Stimulated activated CD4-positive, alpha-beta T cell treated with anti-CD3 and anti-CD28 coated beads, Interleukin-4, amount 100 ng/mL, for 4 hours (primary cell): ENCODE measurements at places on chromosomes 12 and 14.

- no peak for DNase-seq
Observed at GRCh38 chr12:58513301-58513834, 406.9 kb downstream of the LRIG3 start.

DNA sequence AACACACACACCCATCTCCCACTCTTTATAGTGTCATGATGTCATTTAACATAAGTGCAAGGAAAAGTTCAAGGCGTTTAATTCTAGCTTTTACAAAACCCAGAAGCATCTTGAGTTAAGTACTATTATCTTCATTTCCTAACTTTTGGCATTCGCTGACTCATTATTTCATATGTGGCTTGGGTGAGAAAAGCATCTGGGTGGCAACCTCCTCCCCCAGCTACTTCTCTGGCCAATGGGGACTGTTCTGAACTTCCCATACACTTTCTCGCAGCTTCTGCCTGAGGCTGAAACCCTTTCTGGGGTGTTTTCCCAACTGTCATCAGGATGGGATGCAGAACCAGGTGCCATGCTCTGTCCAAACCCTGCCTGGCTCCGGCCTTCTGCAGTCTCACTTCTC is 2.8 kb upstream of the MARK3 start:
- DNase-seq, result no peak

DNA sequence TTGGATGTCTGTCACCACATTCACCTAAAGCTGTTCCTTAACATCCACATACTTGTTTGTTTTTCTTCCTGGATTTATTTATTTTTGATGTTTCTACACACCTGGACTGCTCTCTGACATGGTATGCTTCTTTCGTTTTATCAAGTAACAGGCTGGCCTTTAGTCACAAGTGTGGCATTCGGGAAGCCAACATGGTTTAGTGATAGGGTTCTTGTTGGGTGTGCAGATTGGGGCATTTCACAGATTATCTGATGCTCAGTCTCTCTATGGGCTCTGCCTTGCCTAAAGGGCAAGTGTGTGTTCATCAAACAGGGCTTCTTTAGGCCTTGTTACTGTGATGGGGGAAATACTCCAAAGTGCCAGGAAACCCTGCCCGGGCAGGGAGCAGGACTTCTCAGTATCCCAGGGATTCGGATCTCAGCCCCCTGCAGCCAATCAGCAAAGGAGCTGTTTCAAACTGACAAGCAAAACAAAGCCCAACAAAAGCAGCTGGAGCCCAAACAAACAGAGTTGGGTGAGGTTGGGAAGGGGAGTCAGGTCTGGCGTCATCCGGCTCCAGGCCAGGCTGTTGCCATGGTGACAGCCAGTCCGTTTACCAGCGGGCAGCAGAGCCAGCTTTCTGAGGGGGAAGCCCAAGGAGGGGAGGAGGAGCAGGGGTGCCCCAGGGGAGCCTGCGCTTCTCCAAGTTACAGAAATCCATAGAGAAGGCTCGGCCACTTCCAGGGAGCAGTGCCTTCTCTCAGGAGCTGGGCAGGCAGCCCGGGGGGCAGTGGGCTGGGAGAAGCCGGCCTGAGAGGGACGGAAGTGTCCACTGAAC is 31.9 kb downstream of the FOS start:
- no peak for DNase-seq

GRCh38 chr12:26906704-26907103 is 31.1 kb downstream of the INTS13 start:
- no peak for DNase-seq

GRCh38 chr14:35879654-35880249 is 53.6 kb downstream of the BRMS1L start:
- DNase-seq, result no peak

GRCh38 chr14:105176513-105176912 is 4.6 kb downstream of the NUDT14 start:
- DNase-seq, result no peak

DNA sequence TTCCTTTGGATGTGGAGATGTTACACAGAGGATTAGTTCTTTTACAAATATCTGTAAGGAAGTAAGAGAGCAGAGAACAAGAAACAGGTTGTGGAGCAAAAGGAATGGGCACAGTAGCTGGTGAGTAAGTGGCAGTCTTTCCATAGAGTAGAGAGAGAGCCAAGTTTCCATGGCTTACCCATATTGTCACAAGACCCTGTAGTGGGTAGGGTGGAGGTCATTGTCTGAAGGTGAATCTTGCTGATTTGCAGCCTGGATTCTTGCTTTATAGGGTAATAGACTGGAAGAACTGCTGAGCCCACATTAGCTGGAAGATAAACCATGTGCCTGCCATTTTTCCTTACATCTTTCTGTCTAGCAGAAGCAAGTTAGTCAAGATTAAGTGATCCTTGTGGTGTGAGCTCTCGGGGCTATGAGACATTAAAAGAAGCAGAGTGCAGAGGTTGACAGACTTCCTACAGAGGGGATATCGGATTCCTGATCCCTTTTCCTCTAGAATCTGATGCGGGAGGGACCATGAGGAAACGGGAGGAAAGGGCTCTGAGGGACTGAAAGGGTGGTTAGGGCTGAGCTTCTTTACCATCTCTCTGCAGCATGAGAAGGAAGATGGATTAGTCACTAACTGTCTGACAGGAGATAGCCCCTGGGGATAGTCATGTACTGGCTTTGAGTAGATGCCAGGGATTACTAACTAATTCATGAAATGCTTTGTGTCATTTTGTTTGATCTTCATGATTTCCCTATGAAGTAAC is 44.0 kb upstream of the LRTM2 start:
- DNase-seq, result no peak

- DNase-seq, result no peak
Observed at GRCh38 chr12:5611162-5611561, 179.3 kb downstream of the NTF3 start.

GRCh38 chr12:132131229-132131628 is 12.9 kb downstream of the DDX51 start:
- DNase-seq, result no peak

- DNase-seq, result no peak
Observed at GRCh38 chr12:6166808-6167207, 33.4 kb upstream of the CD9 start.

DNA sequence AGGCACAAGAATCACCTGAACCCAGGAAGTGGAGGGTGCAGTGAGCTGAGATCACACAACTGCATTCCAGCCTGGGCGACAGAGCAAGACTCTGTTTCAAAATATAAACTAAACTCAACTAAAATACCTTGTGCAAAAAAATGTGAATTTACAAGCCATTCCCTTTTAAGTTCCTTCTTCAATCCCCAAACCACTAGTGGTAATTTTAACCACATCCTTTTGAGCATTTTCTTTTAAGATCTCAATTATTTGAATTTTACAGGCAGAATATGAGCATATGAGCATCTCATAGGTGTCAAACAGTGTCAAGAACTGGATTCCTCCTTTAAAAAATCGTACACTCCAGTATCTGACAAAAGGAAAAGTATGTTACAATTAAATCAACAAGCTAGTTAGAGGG is 57.0 kb upstream of the NPFF start:
- no peak for DNase-seq

DNA sequence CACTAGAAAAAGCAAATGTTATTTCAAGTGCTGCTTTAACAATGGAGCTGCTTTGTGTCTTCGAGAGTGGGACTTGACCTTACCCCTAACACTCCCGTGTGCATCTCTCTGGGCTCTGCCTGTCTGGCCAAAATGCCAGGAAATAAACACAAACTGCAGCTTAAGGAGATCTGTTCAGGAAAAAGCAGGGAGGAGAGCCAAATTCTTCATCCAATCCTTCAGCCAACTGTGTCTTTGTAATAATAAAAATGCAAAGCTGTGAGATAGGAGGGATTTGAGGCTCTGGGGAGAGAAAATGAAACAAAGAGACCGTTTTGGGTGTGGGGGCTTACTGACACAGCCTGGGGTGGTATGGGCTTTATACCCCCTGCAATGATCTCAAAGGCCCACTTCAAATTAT is 85.8 kb upstream of the WSCD2 start:
- DNase-seq, result no peak

DNA sequence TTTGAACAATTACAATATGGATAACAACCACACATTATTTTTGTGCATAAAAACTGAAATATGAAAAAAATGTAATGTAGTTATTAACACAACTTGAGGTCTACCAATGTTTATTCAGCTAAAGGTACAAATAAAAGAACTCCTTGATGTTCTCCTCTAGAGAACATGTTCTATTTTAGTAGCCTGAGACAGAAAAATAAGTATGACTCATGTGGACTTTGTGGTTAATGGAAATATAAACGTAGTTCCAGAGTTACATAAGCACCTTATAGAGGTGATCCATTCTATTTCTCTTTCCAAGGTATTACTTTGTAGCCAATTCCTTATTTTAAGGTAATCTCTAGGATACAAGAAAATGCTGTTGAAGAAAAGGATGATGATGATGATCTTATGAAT is 25.7 kb downstream of the ALKBH1 start:
- no peak for DNase-seq

DNA sequence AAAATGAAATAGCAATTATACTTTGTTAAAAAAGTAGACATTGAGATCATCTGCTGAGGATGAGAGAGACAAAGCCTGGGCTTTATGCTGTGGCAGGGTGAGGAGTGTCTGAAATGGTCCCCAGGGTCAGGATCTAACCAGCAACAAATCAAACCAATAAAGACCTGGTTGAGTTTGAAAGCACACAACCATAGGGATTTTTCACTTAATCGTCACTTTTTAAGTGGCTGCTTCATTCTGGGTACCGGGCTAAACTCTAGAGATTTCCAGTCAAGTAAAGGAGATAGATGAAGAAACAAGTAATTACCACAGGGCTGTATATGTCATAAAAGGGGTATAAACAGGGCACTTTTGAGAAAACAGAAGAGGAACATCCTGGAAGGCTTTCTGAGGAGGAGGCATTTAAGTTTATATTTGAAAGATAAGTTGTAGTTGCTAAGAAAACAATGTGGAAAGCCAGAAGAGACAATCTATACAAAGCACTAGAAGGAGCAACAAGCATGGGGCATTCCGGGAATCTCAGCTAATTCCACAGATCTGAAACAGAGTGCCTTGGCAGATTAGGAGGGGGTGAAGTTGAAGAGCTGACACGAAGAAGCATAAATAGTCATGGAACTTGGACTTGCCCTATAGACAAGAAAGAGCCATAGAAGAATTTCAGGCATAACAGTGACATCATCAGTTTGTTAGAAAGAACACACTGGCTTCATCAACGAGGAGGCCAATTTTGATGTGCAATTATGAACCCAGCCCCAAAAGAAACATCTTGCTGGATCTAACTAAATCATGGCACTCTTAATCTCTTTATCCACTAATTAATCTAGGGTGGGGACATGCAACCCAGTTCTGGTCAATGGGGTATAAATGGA is 46.9 kb upstream of the FRS2 start:
- no peak for DNase-seq

DNA sequence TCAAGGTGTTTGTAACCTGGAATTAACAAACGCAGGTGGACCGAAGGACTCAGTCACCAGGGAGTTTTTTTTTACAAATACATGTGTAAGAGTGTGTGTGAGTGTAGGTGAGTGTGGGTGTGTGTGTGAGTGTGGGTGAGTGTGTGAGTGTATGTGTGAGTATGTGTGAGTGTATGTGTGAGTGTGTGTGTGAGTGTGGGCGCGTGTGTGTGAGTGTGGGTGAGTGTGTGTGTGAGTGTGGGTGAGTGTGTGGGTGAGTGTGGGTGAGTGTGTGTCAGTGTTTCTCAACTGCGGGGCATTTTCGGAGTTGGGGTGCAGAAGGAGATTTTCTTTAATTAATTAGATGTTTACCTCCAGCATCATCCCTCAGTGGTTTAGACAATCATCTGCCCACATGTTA is 1178.8 kb downstream of the VRK1 start:
- DNase-seq, result no peak

DNA sequence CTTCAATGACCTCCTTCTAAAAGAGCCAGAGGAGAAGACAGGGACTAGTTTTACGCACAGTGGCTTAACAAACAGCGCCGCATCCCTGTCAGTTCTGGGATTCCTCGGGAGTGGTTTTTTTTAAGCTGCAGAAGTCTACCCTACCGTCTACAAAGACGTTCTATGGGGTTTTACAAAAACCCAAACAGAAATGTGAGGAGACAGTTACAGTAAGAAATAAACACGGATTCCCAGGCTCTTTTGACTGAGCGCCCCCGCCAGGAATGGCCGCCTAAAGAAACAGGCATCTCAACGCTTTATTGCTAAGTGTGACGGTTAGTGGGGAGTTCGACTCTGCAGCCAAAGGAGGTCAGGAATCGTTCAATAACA is 484 bp downstream of the ALKBH1 start:
- DNase-seq, result peak; percentile 2

- DNase-seq, result no peak
Observed at GRCh38 chr12:106722837-106723236, 51.6 kb upstream of the RIC8B start.

DNA sequence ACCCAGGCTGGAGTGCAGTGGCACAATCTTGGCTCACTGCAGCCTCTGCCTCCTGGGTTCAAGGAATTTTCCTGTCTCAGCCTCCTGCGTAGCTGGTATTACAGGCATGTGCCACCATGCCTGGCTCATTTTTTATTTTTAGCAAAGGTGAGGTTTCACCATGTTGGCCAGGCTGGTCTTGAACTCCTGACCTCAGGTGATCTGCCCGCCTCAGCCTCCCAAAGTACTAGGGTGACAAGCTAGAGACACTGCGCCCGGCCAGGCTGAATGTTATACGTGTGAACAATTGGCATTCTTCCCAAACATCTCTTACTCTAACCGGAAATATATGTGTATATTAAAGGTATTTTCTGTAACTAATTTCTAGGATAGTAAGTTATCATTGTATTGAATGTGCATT is 13.2 kb upstream of the LIMA1 start:
- DNase-seq, result no peak

DNA sequence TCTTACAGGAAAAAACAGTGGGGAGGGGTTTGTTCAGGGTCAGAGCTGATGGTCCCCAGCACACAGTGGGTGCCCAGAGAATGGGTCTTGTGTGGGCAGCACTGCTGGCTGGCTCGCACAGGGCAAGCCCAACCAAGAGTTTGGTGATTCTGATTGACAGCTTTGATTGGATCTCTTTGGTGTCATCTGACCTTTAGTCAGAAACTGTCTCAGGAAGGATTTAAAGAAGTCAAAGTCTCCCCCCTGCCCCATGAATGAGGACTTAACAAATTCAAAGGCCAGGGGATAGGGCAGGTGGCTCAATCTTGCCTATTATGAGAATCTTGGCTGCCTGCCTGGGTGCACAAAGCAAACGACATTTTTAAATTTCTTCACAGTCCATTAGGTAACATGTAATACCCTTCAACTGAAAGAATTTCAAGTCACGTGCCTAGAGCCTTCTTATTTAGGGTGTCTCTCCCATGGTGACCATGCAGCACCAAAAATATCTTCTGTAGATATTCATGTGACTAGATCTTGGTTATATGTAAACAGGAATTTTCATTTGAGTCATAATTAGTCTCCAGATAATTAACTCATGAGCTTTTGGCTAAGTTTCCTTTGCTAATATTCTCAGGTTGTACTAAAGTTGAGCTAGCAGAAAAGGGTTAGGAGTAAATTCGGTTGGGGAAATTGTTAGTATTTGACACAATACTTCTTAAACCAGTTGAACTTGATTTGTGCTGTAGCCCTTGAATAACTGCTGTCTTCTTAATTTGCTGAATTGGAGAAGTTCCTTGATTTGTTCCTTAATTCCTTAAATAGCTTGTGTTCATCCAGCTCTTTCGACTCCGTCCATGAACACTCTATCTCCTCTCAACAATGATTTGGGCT is 54.5 kb upstream of the HECTD1 start:
- no peak for DNase-seq
